CD4-positive, alpha-beta T cell treated with Interleukin-21 for 1 hour (primary cell): ENCODE measurements at places on chromosomes 5 and 9.

DNA sequence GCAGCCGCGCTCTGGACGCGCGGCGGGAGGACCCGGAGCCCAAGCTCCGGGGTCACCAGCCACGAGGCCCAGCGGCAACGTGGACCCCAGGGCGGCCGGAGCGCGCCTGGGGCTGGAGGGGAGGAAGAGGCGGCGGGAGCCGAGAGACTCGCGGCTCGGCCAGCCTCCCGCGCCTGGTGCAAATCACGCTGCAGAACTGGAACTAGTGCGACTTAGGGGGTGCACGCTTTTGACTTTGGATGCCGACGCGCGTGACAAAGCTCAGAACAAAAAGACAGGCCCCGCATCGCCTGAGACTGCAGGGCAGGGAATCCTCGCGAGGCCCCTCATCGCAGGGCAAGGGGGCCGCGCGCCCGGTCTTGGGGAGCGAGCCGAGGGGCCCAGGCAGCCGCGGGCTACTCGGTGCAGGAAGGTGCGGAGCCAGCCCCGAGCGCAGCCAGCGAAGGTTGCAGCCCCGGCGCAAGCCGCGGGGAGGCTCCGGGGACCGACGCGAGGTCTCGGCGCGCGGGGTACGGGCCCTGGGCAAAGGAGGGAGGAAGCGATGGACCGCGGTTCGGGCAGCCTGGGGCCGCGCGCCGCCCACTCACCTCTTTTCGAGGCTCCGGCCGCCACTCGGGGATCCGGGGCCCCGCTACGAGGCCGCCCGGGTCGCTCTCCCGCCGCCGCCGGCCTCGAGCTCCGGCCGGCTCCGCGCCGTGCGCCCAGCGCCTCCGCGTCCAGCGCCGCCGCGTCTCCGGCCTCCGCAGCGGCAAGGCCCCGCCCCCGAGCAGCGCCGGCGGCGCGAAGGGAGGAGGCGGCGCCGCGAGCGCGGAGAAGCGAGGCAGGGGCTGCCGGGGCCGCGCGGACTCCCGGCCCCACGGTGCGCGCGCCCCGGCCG, at the start of gene GOLM1:
TSS of gene GOLM1 (minus strand) at position 735 of the 877 bp plus-strand sequence. CDS start 20,238 bp downstream, outside the sequence.
- peak; percentile 8 for DNase-seq

DNA sequence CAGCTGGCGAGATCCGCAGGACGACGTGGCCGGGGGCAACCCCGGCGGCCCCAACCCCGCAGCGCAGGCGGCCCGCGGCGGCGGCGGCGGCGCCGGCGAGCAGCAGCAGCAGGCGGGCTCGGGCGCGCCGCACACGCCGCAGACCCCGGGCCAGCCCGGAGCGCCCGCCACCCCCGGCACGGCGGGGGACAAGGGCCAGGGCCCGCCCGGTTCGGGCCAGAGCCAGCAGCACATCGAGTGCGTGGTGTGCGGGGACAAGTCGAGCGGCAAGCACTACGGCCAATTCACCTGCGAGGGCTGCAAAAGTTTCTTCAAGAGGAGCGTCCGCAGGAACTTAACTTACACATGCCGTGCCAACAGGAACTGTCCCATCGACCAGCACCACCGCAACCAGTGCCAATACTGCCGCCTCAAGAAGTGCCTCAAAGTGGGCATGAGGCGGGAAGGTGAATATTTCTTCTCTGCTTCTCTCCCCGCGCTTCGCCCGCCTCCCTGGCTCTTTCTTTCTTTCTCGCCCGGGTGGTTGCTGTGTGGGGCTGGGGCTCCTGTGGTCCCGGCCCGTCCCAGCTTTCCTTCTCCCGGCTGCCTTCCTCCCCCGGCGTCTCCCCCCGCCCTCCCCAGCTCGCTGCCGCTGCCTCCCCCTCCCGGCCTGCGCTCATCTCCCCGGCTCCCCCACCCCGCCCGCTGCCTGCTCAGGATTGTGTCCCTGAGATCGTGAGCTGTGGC, 2.2 kb downstream of the NR2F1 start:
- no peak for DNase-seq

DNA sequence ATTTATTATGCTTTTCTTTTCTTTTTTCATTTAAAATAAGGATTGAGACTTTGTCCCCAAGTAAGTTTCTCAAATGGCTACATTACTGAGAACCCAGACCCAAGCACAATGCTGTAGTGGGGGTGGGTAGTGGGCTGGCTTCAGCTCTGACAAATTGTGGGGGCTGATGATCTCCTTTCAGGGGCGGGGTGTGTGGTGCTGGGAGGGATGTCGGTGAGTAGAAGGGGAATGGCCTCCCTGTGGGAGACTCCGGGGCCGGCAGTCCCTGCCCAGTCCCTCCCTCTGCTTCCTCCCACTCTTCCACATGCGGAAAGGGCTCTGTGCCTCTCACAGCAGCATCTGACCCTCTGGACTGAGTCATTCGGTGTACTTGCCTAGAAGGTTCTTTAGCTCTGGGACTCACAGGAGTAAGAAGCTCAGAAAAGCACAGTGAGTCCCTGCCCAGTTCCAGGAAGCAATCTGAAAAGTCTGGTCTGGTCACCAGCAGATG, 14.3 kb downstream of the CD180 start:
- no peak for DNase-seq

GRCh38 chr9:93117924-93118862, 15.9 kb downstream of the NINJ1 start:
- no peak for DNase-seq

GRCh38 chr9:117662651-117663050, 41.6 kb upstream of the TLR4 start:
- DNase-seq: no peak

DNA sequence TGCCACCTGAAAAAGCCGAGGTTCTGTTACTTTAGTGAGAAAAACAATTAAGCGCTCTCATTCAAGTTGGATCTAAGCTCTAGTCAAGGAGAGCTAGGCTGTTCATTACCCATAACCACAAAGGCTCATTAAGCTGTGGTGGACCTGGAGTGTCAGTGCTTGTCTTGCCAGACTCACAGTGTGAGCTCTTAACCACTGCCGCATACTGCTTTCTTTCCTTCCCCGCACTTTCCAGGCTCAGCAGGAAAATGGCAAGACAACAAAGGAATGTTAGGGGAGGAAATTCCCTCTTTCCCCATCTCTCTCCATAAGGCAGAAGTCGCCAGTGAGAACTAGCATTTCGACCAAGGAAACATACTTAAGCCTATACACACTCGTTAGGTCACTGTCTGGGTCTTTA, 467.3 kb downstream of the ENC1 start:
- no peak for DNase-seq

GRCh38 chr9:4365055-4365454, 65.2 kb upstream of the GLIS3 start:
- no peak for DNase-seq

- DNase-seq: no peak
These were observed 326.8 kb downstream of the BNC2 start for GRCh38 chr9:16543686-16544085.

DNA sequence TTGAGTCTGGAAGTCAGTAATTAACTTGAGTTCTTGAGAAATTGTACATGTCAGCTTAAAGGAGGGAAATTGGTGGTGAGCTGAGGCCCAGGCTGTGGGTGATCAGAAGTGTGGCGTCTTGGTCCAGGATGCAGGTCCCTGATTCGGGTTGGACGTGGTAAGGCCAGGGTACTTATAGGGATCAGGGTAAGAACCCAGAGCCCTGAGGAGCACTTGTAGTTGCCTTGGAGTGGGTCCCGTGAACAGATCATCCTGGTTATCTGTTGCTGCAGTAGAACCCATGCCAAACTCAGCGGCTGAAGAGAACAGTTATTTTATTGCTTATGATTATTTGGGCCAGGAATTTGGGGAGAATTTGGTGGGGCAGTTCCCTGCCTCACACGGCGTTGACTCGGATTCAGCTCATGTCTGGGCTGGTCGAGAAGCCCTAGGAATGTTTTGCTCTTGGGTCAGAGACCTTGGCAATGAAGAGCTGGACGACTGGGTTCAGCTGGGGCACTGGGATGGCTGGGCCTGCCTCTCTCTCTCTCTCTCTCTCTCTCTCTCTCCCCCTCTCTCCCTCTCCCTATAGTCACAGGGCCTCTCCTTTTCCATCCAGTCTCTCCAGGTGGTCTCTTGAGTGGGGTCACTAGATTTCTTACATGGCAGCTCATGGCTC, 73.1 kb downstream of the PDZD2 start:
- no peak for DNase-seq

DNA sequence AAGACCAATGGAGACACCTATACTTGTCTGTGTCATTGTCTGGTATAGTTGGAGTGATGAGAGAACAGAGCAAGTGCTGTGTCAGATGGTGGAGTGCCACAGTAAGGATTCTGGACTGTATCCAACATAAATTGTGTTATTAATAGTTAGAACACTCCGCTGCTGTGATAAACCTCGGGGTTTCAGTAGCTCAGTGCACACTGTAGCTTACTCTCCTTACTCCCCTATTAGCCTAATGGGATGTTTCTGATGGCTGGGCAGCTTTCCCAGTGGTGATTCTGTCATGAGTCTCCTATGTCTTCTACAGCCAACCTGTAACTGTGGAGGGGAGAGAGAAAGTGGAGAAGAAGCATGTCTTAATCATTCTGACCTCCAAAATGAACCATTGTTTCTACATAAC, 127.6 kb upstream of the PTCH1 start:
- no peak for DNase-seq

- DNase-seq: no peak
These were observed 27.9 kb downstream of the DEPDC1B start for GRCh38 chr5:60671899-60672692.

- no peak for DNase-seq
These were observed 46.4 kb upstream of the SELENOP start for GRCh38 chr5:42858031-42858643.
